Epithelial cell of proximal tubule (primary cell): ENCODE measurements at places on chromosomes 2 and 18. TPM values are rescaled to one million over a fixed set of nuclear protein-coding genes. Genes with fewer than 3 reads are reported as not detected.

Gene EVX2
- total RNA-seq: not detected in 2 replicates

Gene CLEC4F
- total RNA-seq: not detected in 2 replicates

Gene PLEKHH2
- total RNA-seq: 2.7 and 4.2 TPM in 2 replicates

Gene PDE11A
- total RNA-seq: 0.87 and 1.2 TPM in 2 replicates

Gene TUBB8B
- not detected in 2 replicates for total RNA-seq

Gene ALPP
- not detected in 2 replicates for total RNA-seq

Gene SCN1A
- not detected in 2 replicates for total RNA-seq

Gene TGFA
- total RNA-seq: 40.1 and 89.1 TPM in 2 replicates

Gene SCN3A
- total RNA-seq: 0.52 and 0.94 TPM in 2 replicates

Gene LRATD1
- 14.1 and 14.2 TPM in 2 replicates for total RNA-seq

Gene SIX3
- total RNA-seq: not detected in 2 replicates

Gene LOXHD1
- total RNA-seq: not detected in 2 replicates

Gene ST6GAL2
- 0.23 and 0.80 TPM in 2 replicates for total RNA-seq

DNA sequence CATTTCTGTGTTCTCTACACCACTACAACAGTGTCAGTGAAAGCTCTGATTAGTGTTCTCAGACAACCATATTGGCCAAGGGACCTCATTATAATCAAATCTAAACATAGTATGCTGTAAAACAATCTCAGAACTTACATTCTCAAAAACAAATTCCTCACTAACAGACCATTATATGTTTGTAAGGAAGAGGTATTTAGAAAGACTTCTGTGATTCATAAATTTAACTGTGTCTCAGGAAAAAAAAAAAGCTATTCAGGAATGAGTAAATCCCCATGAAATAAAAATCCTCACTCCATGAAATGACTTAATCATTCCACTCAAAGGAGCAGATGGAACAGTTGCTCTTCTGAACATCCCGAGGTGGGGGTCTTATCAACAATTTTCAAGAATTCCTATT, 413.0 kb downstream of the CDH2 start:
- DNase-seq: no peak

GRCh38 chr18:77366720-77367641, 117.3 kb downstream of the GALR1 start:
- DNase-seq: no peak

DNA sequence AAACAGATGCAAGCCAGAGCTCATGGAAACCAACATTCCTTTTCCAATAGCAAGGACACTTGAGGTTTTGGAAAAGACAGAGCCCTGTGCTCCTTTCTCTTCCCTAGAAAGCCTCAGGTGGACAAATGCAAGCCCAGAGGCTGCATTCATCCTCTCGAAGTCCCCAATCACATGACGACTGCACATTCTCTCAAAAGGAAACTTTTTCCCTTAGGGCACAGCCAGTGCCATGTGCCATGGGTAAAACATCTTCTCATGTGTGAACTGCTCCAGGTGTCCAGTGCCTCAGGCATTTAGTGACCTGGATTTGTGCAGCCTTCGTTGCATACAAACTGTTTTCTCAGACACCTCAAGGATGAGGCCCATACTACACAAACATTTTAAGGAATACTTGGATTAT, 140.7 kb downstream of the LAMA1 start:
- no peak for DNase-seq

- DNase-seq: no peak
These were observed 3.6 kb upstream of the RNF144A start for GRCh38 chr2:6913415-6914157.

DNA sequence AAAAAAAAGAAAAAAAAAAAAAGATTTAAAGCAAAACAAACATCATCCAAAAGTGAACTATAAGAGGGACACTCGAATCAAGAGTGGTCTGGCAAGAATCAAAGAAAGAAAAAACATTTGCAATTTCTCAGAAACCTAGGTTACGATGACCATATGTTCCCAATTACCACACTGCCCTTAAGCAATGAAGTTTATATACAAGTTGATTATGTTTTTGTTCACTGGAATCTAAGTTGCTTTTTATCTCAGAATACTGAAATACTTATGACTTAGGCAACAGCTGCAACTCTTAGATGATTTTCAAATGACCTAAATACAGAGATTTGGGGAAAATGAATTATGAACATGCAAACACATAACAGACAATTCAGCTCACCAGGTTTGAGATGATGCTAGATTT, 597.1 kb upstream of the CHAC2 start:
- DNase-seq: no peak

GRCh38 chr2:236558993-236559978, 10.3 kb upstream of the ACKR3 start:
- no peak for DNase-seq

DNA sequence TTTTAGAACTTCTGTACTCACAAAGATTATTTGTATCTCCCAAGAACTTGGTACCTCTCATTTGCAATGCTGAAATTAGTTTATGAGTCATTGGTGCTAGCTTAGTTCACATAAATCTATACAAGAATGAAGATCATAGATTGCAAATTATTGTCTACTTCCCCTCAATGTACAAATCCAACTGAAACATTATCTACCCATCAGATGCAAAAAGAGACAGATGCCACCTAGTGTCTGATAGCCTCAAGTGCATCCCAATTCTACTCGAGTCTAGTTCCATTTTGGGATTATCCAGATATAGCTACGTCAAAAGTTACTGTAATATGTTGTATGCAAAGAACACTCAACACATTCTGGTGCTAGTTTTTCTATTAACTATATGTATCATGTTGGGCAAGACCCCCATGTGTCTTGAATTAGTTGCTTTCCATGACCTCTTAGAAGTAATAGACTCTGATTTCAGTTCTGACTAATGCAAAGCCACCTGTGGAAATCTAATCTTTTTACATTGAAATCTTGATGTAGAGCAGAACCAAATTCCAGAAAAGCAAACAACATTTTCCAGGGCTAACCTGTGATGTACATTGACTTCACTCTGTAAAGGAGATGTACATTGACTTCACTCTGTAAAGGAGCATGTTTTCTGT, 210.0 kb downstream of the RBM43 start:
- DNase-seq: no peak

- no peak for DNase-seq
These were observed 15.4 kb downstream of the CPLX4 start for GRCh38 chr18:59303006-59303405.

DNA sequence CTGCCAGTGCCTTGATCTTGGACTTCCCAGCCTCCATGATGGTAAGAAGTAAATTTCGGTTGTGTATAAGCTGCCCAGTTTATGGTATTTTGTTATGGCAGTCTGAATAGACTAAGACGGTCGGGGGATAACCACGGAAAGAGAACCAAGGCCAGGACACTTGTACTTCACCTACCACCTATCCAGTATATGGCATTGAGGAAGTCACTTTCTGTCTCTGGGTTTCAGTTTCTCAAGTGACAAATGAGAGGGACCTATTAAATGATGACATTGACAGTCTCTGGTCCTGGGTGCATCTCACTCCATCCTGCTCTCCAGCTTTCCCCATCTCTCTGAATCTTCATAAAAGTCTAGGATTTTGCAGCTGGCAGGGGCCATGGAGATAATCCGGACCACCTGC, 183.8 kb upstream of the MSH6 start:
- DNase-seq: no peak

GRCh38 chr2:142920571-142920970, 43.1 kb downstream of the KYNU start:
- no peak for DNase-seq

- no peak for DNase-seq
These were observed 16.1 kb downstream of the TPGS2 start for GRCh38 chr18:36812678-36813077.

DNA sequence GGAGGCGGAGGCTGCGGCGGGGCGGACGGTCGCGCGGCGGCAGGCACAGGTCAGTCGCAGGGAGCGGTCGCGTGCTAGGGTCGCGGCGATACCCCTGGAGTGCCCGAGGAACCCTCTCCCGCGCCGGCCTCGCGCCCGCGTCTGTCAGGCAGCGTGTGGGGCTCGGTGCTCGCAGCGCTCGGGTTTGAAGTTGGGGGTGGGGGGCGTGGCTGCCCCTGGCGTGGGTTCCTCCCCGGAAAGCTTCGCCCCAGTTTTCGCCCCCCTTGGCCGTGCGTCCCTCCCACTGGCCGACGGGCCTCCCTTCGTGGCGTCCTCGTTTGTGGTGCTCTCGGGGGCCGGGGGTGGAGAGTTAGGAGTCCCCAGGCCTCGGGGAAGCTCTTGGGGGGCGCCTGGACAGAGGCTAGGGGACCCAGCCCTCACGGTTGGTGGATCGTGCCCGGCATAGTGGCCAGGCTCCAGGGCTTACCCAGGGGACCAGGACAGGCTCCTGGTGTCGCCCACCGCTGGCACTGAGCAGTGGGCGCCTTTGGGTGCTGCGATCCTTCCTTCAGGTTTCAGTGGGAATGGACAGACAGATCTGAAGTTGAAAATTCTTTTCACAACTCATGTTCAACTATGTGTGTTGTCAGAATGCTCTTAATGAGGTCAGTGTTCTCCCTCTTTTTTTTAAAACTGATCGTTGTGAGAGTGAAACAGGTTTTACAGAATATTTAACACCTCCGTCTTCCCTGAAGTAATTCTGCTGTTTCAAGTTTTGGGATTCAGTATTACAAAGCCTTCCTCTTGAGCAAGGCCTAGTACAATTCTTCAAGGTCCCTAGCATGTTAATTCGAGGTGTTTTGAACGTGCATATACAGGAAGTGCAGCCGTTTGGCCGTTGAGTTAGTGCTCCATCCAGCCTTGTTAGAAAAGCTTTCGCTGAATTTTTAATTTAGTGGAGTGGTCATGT, 604 bp downstream of the RALBP1 start:
- peak; percentile 25 for DNase-seq

DNA sequence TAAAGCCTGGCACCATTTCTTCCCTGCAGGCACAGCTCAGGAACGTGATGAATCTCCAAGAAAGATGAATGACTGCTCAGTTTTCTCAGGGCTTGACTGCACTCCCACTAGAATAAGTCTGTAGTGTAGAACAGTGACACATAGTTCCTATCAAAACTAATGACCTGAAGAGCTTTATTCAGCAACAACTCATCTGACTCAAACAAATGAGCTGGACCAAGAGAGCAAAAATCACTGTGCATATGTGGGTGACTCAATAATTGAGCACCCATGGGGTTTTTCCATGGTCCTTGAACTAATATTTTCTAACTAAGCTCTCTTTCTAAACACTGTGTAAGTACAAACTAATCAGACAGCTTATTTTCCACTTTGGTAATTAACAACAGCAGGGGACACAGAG, 61.1 kb upstream of the XDH start:
- peak; percentile 87 for DNase-seq

DNA sequence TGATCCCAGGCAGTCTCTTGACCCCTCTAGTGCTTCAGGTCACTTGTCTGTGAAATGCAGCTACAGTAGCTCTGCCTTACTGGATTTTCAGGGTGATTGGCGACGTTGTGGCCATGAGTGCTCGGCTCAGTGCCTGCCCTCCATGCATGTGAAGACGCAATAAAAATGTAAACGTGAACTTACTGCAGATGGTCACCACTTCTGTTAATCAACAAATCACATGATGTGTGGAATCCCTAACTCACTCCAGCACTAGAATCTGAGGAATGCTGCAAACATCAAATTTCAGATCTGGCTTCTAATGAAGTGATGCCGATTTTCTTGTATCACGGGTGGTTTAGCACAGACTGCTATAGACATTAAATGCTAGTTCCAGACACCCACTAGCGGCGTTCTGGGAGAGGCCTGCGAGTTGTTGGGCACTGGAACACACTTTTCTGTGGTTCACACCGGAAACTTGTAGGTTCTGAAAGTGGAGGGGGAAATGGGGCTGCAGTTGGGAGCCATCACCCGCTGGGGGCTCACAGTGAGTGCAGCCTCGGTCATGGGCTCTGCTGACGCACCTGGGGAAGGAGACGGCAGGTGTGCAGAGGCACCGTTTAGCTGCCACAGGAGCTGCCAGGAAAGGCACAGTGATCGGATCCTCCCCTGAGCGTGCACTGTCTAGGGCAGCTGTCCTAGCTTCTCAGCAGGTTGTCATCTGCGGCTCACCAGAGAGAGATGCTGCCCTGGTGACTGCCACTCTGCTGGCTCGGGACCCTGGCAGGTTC, 6.5 kb downstream of the CNDP1 start:
- DNase-seq: no peak

- DNase-seq: no peak
These were observed 441.3 kb upstream of the CDH20 start for GRCh38 chr18:60891936-60892335.

DNA sequence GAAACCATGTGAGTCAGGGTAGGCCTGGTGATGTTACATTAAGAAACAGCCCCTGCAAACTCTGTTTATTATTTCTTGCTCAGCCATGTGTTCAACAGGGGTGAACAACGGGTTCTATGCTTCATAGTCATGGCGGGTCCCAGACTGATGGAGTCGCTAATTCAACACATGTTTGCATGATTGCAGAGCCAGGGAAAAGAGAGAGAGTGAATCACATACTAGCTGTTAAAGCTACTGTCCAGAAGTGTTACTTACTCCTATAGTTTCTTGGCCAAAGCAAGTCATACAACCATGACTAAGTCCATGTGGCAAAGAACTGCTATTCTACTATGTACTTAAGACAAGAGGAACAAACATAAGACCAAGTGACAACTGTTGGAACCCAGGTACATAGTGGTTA, 241.2 kb upstream of the SKOR2 start:
- DNase-seq: no peak

- no peak for DNase-seq
These were observed at the start of gene LHCGR for GRCh38 chr2:48755473-48755872. Gene LHCGR (minus strand): TSS chr2:48755724. CDS start chr2:48755671, 53 bp downstream.

GRCh38 chr2:15797231-15797938, 143.0 kb upstream of the MYCN start:
- DNase-seq: no peak

DNA sequence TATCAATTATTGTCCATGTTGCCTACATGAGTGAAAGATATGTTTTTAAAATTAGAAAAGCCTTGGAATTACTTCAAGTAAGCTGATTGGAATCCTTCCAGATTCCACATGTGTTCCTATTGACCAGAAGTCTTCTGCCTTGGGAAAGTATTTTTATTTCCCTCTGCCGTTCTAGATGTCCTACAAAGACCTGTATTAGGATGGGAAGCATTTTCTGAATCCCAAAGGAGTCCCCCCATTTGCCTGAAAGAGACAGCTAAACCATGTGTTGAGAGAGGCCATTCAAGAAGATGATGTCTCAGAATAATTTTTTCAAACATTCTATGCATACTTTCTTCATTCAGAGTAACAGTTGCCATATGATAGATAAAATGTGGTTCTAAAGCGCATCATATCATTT, 19.0 kb upstream of the MYO1B start:
- no peak for DNase-seq

GRCh38 chr2:67576991-67577390, 179.9 kb downstream of the ETAA1 start:
- DNase-seq: no peak

DNA sequence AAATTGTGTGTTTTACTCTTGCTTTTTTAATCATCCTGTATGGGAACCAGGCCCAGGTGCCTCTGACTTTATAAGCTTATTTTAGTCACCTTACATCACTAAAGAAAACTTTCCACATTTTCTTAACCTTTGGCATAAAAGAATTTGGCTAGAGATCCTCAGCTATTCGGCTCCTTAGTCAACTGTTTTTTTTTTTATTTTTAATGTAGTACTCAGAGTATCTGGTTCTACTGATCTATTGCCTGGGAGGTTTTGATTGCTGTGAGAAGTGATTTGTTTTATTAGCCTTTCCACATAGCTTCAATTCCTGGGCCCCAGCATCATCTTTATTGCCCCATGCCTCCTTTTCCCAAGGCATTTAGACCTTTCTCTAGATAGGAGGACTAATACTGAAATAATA, 121.0 kb downstream of the MYO1B start:
- DNase-seq: no peak

- no peak for DNase-seq
These were observed 61.6 kb upstream of the TGFA start for GRCh38 chr2:70615222-70615621.

GRCh38 chr18:36376361-36376760, 78.8 kb downstream of the FHOD3 start:
- no peak for DNase-seq
